ENCODE measurements at places on chromosomes 12 and 14. TPM values are rescaled to one million over a fixed set of nuclear protein-coding genes. Genes with fewer than 3 reads are reported as not detected.

DNAJC22 gene
- total RNA-seq, result 1.9 TPM

ZNF891 gene
- 2.9 TPM for total RNA-seq

LRRC10 gene
- total RNA-seq, result not detected

FOXA1 gene
- 7.5 TPM for total RNA-seq

CMA1 gene
- not detected for total RNA-seq

ITGA7 gene
- total RNA-seq, result 21.4 TPM

SLC17A8 gene
- total RNA-seq, result not detected

ASCL1 gene
- not detected for total RNA-seq

MSRB3 gene
- total RNA-seq, result 2.8 TPM

KRT85 gene
- total RNA-seq, result not detected

LRP1-AS gene
- not detected for total RNA-seq

ADGRD1 gene
- total RNA-seq, result not detected

GALNT9 gene
- total RNA-seq, result 7.4 TPM

MEG3 gene
- total RNA-seq, result 58.7 TPM

NRIP2 gene
- 0.39 TPM for total RNA-seq

BCL11B gene
- 81.3 TPM for total RNA-seq

RERGL gene
- not detected for total RNA-seq

CLEC12A gene
- not detected for total RNA-seq
